ENCODE measurements at places on chromosomes 13 and 19. TPM values are rescaled to one million over a fixed set of nuclear protein-coding genes. Genes with fewer than 3 reads are reported as not detected.

- H3K27me3 ChIP-seq, result no peaks in the 10 kb centered on the region
- H3K36me3 ChIP-seq, result no peaks in the 10 kb centered on the region
- H3K4me3 ChIP-seq, result no peak overlapping the region
- no peaks in the 10 kb centered on the region for H3K4me1 ChIP-seq
Measured at GRCh38 chr13:58843567-58843966, 1212.0 kb downstream of the PCDH17 start.

GRCh38 chr19:13154911-13155471 is 4.8 kb downstream of the IER2 start:
- peak overlapping the region; percentile 84 for H3K27ac ChIP-seq
- peak overlapping the region; percentile 96 for H3K4me3 ChIP-seq
- H3K36me3 ChIP-seq, result peaks cover 21% of the 10 kb centered on the region
- peak; percentile 92 for DNase-seq

DNA sequence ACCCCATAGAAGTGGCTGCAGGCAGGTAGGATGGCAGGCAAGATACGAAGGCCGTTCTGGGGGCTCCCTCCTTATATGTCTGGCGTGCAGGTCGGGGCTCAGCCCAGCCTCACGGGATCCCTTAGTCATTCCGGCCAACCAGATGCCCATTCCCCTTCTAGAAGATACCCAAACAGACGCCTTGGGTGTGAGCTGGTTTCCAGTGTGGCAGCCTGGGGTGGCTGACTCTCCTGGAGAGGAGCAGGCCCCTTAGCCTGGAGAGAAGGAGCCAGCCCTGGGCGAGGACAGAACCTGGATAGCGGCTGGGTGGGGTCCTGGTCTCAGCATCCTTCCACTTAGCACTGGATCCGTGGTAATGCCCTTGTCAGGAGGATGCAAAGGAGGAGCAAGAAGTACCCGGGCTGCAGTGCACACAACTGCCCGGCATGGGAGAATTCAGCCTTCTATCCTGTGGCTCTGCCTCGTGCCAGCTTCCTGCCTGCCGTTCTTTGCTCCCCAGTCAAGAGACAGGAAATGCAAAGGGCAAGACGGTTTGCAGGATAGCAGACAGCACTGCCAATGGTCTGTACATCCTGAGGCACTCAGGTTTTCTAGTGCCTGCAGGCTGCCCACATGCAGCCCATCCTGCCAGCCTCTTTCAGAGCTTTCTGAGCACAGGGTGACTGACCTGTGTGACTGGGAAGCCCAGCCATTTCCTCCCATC is 56.7 kb upstream of the WASF3 start:
- H3K4me3 ChIP-seq, result no peak overlapping the region
- DNase-seq, result no peak
- no peaks in the 10 kb centered on the region for H3K36me3 ChIP-seq
- peaks cover 4% of the 10 kb centered on the region for H3K4me1 ChIP-seq

- DNase-seq, result no peak
- no peaks in the 10 kb centered on the region for H3K36me3 ChIP-seq
- H3K4me1 ChIP-seq, result no peaks in the 10 kb centered on the region
- H3K27ac ChIP-seq, result no peak overlapping the region
- no peak overlapping the region for H3K4me3 ChIP-seq
- H3K27me3 ChIP-seq, result no peaks in the 10 kb centered on the region
Measured at GRCh38 chr19:29439021-29439420, 86.8 kb upstream of the VSTM2B start.

The NKPD1 gene
- total RNA-seq, result 0.17 TPM

DNA sequence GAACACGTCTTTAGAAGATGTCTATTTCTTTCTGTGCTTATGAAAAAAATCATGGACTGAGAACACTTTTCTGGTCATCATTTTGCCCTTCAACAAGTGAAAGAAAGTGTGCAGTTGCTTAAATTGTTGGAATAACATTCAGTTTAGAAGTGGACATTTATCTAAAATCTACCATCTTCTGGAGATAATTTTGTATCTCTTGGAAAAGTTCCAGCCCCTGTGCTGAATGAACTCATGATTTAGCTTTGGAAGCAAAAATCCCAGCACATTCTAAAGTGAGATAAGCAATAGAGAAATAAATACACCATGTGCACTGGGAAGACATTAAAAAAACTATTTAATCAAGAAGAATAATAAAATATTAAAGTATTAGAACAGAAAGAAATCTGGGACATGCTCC is 1420.8 kb upstream of the SLC10A2 start:
- H3K27ac ChIP-seq, result no peak overlapping the region
- no peak for DNase-seq
- no peaks in the 10 kb centered on the region for H3K36me3 ChIP-seq
- no peak overlapping the region for H3K4me3 ChIP-seq
- no peaks in the 10 kb centered on the region for H3K27me3 ChIP-seq
- H3K4me1 ChIP-seq, result no peaks in the 10 kb centered on the region

DNA sequence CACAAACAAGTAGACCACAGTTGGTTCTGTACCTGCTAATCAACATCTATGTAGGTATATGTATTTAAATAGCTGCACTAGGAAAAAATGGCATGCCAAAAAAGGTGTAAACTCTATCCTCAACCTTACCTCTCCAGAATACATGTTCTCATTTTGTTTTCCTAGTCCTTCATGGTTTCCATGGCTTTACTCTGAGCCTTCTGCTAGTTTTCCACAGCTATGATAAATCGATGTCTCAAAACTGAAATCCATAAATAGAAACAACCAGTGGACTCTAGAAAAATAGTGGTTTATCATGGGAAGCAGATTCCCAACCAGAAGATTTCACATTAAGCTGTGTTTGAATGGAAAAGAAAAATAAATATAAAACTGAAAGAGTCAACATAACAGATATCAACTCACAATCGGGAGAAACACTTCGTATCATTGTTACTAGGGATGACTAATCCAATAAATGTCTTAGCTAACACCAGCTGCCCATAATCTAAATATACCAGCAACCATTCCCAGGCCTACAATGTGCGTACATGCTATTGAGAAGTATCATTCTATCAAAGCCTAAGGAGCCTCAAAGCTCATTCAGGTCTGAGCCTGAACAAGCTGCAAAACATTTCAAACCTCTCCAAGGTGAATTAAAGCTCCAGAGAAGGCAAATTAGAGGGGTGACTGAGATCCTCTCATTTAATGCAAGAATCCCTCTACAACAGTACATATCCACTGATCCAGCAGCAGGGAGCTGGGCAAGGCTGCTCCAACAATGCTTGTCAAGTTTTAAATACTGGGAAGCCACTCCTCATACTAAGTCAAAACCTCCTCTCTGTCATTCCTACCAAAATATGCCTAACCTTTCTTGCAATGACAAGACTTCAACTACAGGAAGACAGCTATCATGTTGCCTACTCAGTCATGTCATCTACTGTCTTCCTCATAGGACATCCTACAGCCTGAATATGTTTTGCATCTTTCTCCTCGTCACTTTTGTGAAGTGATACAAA is 90.2 kb downstream of the KCTD12 start:
- no peaks in the 10 kb centered on the region for H3K27me3 ChIP-seq
- no peaks in the 10 kb centered on the region for H3K4me1 ChIP-seq
- no peak overlapping the region for H3K27ac ChIP-seq
- H3K36me3 ChIP-seq, result no peaks in the 10 kb centered on the region

- no peak overlapping the region for H3K27ac ChIP-seq
- H3K27me3 ChIP-seq, result no peaks in the 10 kb centered on the region
- peaks cover 66% of the 10 kb centered on the region for H3K36me3 ChIP-seq
- H3K4me1 ChIP-seq, result no peaks in the 10 kb centered on the region
- no peak for DNase-seq
Measured at GRCh38 chr19:5214371-5214770, 126.2 kb downstream of the PTPRS start.

- H3K4me1 ChIP-seq, result no peaks in the 10 kb centered on the region
- H3K36me3 ChIP-seq, result peaks cover 11% of the 10 kb centered on the region
- no peak for DNase-seq
- no peak overlapping the region for H3K27ac ChIP-seq
- H3K27me3 ChIP-seq, result no peaks in the 10 kb centered on the region
- H3K4me3 ChIP-seq, result no peak overlapping the region
Measured at GRCh38 chr13:29196409-29197074, 376.4 kb downstream of the MTUS2 start.

- H3K27me3 ChIP-seq, result no peaks in the 10 kb centered on the region
- DNase-seq, result no peak
- no peak overlapping the region for H3K4me3 ChIP-seq
- H3K4me1 ChIP-seq, result no peaks in the 10 kb centered on the region
- H3K36me3 ChIP-seq, result no peaks in the 10 kb centered on the region
Measured at GRCh38 chr19:51462681-51463080, 4.4 kb upstream of the SIGLEC8 start.

DNA sequence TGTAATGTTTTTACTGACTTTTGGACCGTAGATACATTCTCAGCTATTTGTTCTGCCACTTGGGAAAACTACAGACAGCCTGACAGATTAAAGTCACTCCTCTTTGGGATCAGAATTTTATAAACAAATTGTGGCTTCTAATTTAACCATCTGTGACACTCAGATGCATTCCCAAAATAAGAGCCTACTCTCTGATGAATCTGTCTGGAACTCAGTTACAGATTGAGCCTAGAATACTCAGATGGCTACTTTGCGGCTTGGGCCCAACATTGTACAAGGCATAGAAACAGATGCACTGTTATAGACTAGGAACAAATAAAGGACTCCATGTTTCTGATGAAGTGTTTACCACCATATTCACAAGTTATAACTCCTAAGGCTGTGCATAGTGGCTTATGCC is 291.0 kb upstream of the SLITRK6 start:
- DNase-seq, result no peak
- H3K36me3 ChIP-seq, result no peaks in the 10 kb centered on the region
- no peak overlapping the region for H3K4me3 ChIP-seq

GRCh38 chr19:29674374-29675119 is 9.3 kb downstream of the PLEKHF1 start:
- H3K27ac ChIP-seq, result no peak overlapping the region
- DNase-seq, result no peak
- H3K36me3 ChIP-seq, result peaks cover 4% of the 10 kb centered on the region
- no peaks in the 10 kb centered on the region for H3K4me1 ChIP-seq
- H3K4me3 ChIP-seq, result no peak overlapping the region

- no peak overlapping the region for H3K27ac ChIP-seq
- no peak for DNase-seq
- no peaks in the 10 kb centered on the region for H3K4me1 ChIP-seq
- no peaks in the 10 kb centered on the region for H3K27me3 ChIP-seq
- H3K4me3 ChIP-seq, result no peak overlapping the region
- no peaks in the 10 kb centered on the region for H3K36me3 ChIP-seq
Measured at GRCh38 chr13:74090869-74091605, 43.2 kb downstream of the KLF12 start.

DNA sequence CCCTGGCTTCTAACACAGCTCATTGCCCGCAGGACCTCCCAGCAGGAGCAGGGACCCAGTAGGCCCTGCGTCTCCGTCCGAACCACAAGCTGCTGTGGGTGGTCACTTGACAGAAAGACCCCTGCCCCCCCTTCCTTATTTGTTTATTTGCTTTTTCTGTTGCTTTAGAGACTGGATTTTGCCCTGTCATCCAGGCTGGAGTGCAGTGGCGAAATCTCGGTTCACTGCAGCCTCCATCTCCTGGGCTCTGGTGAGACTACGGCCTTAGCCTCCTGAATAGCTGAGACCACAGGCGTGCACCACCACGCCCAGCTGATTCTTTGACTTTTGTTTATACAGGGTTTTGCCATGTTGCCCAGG is 7.6 kb upstream of the PTBP1 start:
- no peaks in the 10 kb centered on the region for H3K27me3 ChIP-seq
- DNase-seq, result no peak
- peak overlapping the region; percentile 28 for H3K4me3 ChIP-seq
- peaks cover under 1% of the 10 kb centered on the region for H3K36me3 ChIP-seq
- no peak overlapping the region for H3K27ac ChIP-seq

The TNFSF9 gene
- 2.1 TPM for total RNA-seq

GRCh38 chr19:2719920-2720776 is 1.0 kb downstream of the DIRAS1 start:
- DNase-seq, result peak; percentile 63
- peaks cover 13% of the 10 kb centered on the region for H3K36me3 ChIP-seq
- H3K27ac ChIP-seq, result no peak overlapping the region
- H3K4me1 ChIP-seq, result no peaks in the 10 kb centered on the region
- H3K4me3 ChIP-seq, result peak overlapping the region; percentile 79

The INAFM1 gene
- 9.2 TPM for total RNA-seq

DNA sequence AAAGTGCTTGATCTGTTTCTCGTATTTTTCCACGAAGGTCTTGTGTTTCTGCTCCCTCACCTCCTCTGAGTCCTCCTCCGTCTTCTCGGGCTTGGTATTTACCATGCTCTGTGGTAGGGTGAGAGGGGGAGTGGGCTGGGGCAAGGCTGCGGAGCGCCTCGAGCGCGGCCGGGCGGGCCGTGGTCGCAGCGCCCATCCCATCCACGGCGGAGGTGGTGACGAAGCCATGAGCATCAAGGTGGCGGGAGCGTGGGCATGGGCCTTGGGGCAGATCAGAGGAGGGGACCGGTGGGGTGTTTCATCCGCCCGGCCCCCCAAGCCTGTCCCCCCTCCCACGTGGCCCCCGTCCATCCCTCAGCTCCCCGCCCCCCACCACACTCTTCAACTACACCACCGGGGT is 7.9 kb downstream of the CDC37 start:
- no peak overlapping the region for H3K27ac ChIP-seq
- no peak for DNase-seq
- no peaks in the 10 kb centered on the region for H3K4me1 ChIP-seq
- H3K36me3 ChIP-seq, result peaks cover 67% of the 10 kb centered on the region
- H3K4me3 ChIP-seq, result no peak overlapping the region

The NTN5 gene
- 0.33 TPM for total RNA-seq

- no peak for DNase-seq
- H3K27me3 ChIP-seq, result no peaks in the 10 kb centered on the region
- no peak overlapping the region for H3K27ac ChIP-seq
Measured at GRCh38 chr13:36006347-36006746, 124.8 kb downstream of the DCLK1 start.

The RRAS gene
- 8.3 TPM for total RNA-seq

- no peak for DNase-seq
- no peak overlapping the region for H3K4me3 ChIP-seq
- peaks cover 20% of the 10 kb centered on the region for H3K36me3 ChIP-seq
- H3K27ac ChIP-seq, result no peak overlapping the region
Measured at GRCh38 chr19:1567848-1568227, 287 bp downstream of the MEX3D start.

- H3K27ac ChIP-seq, result no peak overlapping the region
- no peaks in the 10 kb centered on the region for H3K27me3 ChIP-seq
- H3K36me3 ChIP-seq, result no peaks in the 10 kb centered on the region
- DNase-seq, result no peak
- no peaks in the 10 kb centered on the region for H3K4me1 ChIP-seq
Measured at GRCh38 chr19:21940684-21941083, 70.1 kb downstream of the ZNF208 start.

The IL27RA gene
- 13.6 TPM for total RNA-seq

The PSG11 gene
- not detected for total RNA-seq

All from H9 (cell line).